Chondrocyte (in vitro differentiated cells): ENCODE measurements at places on chromosomes 4 and X. TPM values are rescaled to one million over a fixed set of nuclear protein-coding genes. Genes with fewer than 3 reads are reported as not detected.

GRCh38 chr4:134027931-134028330 is 173.7 kb downstream of the PABPC4L start:
- DNase-seq = no peak

Gene SLITRK2
- not detected in 3 replicates for total RNA-seq

GRCh38 chr4:80878218-80878617 is 152.3 kb upstream of the BMP3 start:
- no peak for DNase-seq

DNA sequence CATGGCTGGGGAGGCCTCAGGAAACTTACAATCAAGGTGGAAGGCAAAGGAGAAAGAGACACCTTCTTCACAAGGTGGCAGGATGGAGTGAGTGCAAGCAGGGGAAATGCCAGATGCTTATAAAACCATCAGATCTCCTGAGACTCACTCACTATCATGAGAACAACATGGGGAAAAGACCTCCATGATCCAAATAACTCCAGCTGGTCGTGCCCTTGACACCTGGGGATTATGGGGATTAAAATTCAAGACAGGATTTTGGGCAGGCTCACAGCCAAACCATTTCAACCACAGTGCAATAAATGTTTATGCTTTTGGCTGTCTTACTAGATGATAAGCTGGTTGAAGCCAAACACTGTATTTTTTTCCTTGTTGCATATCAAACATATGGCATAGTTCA is 1112.4 kb downstream of the STIM2 start:
- no peak for DNase-seq

Gene PHEX
- 0.97 to 1.2 TPM (median 1.1 TPM) in 3 replicates for total RNA-seq

DNA sequence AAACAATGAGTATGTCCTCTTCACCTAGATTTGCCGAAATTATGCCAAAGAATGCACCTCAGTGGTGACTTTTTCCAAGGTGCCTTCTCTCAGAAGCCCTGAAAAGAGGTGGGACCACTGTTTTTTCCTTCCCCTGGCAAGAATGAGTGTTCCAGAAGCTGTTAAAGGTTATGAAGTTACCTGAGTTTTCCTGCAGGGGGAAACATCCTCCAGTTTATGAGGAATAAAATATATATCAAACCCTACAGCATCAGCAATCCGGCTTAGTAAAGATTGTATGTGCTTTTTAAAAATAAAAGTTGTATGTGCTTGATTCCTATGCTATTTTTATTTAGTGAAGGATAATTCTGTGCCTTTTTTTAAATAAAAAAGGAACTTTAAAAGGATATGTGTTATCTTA is 73.3 kb downstream of the RBM46 start:
- DNase-seq = no peak

DNA sequence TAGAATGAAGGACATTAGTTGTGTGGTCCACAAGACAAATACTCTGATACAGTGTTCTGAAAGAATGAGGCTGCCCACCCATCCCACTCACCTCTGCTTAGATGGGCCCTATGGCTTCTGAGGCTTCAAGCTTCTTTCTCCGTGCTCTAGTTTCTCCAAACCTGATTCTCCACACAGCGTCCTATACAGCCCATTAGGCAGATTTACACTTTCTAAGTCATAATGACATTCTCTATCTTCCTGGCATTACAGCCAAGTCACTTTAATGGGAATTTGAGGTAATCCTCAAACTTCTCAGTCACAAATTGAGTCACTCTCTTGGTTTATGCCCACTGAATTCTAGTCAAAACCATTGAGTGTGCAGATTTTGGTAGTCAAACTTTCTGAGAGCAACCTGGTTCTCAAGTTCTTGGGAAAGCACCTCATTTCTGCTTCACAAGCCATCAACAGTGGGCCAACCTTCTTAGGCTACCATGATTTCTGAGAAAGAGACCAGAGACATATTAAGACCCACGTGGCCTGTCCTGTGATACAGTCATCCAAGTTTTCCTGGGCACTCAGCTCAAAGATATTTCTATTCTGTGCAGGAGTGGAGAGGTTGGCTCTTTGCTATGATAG is 6.2 kb upstream of the SETD7 start:
- no peak for DNase-seq

DNA sequence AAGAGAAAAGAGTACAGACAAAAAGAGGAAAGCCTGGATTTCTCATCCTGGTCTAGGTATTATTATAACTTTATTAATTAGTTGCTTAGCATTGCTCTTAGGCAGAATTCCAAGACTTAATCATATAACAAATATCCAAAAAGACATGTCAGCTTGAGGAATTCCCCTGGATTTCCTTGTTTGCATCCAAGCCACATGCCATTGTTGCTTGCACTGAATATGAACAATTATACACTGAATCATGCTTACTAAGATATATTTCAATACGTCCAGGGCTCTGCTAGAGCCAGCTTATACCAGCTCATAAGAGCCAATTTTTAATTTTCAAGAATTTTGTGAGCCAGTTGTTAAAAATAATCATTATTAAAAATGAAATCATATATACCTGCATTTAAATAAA is 5.5 kb upstream of the TLR10 start:
- no peak for DNase-seq

DNA sequence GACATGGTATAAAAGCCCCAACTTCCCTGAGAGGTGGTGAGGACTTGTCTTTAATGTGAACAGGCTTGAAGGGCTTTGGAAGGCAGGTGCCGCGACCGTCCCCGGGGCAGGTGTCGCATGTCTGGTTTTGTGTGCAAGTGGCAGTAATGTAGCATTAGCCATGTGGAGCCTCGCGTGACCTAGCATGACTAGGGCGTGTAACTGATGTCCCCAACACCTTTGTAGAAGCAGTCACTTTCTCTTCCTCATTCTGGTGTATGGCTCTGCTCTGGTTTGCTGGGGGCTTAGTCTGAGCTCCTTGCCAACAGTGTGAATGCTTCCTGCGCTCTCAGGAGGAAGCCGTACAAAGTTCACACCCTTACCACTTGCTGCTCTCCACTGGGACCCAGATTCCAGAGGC is 145.7 kb downstream of the AMMECR1 start:
- DNase-seq = no peak

GRCh38 chr4:15809058-15809457 is 30.9 kb downstream of the CD38 start:
- no peak for DNase-seq

Gene MORF4L2
- 540 to 567 TPM (median 545 TPM) in 3 replicates for total RNA-seq

- no peak for DNase-seq
Observed at GRCh38 chrX:74434336-74434735, 13.0 kb downstream of the SLC16A2 start.

GRCh38 chr4:139537292-139537691 is 18.7 kb downstream of the SETD7 start:
- DNase-seq = no peak

DNA sequence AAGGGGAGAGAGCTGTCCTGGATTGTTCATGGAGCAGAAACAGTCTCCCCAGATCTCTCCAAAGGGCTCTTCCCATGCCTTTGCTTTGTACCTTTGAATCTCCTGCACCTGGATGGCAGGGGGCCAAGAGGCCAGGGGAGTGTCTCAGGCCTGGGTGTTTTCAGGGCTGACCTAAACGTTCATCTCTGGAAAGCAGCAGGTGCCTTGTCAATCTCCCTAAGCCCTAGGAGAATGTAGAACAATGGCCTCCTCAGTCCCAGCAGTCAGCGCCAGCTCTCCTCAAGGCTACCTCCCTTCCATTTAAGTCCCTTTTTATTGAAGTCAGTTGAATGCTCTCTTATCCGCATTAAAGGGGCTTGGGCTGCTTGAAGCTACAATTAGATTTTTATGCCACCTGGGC is 31.2 kb upstream of the NSUN7 start:
- no peak for DNase-seq

Gene ATP5ME
- total RNA-seq = 240 to 279 TPM (median 256 TPM) in 3 replicates

- DNase-seq = no peak
Observed at GRCh38 chr4:138297743-138298405, 55.7 kb upstream of the SLC7A11 start.

GRCh38 chr4:15161439-15161838 is 159.2 kb downstream of the CPEB2 start:
- DNase-seq = no peak

DNA sequence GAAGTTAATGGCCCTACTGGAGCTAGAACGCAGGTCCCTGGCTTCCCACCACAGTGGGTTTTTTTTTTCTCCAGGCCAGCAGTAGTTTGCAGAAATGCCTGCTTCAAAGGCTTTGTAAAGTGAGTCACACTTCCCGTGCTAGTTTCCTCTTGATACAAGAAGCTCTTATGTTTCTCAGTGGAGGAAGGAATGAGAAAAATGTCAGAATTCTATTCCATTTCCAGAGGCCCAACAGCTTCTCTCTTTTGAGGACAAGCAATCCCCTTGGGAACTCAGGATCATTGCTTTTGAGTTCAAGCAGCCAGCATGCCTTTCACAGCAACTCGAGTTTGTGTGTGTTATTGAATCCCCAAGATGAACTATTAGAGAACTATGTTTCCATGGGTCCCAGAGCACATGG is 134.3 kb downstream of the GUCY2F start:
- no peak for DNase-seq

GRCh38 chr4:165927366-165927765 is 54.3 kb downstream of the TLL1 start:
- DNase-seq = no peak

Gene GUCY1B1
- total RNA-seq = 13.7 to 21.5 TPM (median 20.5 TPM) in 3 replicates

DNA sequence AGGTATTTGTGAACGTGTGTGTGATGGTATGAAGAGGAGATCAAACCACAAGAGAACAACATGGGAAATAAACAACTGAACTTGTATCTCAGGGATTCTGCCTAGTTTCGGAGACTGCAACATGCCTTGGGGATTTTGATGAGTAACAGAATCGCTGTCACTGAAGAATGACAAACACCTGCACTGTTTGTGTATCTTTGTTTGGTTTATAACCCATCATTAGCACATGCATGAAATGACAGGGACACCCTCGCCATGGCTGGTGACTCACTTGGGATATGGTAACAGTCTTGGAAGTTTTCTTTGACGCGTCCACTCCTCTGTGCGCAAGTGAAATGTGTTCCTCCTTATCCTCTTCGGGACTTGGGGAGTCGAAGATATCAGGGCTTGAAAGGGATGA is 30.3 kb upstream of the MAP3K15 start:
- no peak for DNase-seq

Gene DKK2
- 107 to 259 TPM (median 109 TPM) in 3 replicates for total RNA-seq

DNA sequence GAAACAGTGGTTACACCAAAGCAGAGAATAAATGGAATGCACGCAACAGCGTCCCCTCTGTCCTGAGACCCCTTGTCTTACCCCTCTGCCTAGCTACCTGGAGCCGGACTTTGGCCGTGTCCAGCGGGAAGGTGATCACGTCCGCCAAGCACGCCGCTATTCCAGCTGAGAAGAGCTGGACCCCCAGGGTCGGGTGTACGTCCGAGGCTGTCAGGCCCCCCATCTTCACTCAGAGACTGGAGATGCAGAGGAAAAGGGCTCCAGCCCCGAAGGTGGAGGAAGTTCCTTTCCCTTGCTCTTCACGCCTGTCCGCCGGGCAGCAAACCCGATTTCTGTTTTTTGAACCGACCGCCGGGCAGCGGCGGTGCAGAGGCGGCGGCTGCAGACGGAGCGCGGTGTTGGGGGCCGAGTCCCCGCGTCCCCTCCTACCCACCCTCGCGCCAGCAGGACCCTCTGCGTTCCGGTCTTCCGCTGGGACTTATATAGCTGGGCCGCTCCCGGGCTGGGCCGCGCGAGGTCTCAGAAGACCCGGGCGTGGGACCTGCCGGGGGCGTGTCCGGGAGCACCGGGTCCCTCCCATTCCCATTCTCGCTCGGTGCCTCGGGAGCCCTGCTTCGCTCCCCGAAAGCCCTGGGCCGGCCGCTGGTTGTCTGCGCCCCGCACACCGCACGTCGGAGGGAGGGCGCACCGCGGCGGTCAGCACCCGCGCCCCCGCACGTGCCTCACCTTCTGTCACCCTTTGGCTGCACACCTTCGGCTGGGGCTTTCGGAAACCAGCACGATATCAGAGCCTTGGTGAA is at the start of gene UCP1:
Gene UCP1, minus strand, starts transcription at position 455 of the 800 bp plus-strand sequence. Its CDS starts 232 bp downstream, at position 223.
- no peak for DNase-seq

Gene TNMD
- 1.5 to 1.9 TPM in 2 of 3 replicates, not detected in the other for total RNA-seq

DNA sequence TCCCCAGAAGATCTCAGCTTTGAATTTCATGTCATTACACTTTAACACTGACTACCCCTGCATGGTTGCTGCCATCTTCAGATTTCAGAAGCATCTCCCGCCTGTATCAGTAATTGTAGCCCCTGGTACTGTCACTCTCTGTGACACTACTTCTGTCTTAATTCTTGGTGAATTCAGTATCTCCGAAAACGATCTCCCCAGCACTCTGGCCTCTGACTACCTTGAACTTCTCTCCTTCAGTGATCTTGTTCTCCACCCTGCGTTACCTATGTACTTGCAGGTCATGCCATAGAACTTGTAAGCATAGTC is 53.8 kb upstream of the ABCG2 start:
- no peak for DNase-seq

DNA sequence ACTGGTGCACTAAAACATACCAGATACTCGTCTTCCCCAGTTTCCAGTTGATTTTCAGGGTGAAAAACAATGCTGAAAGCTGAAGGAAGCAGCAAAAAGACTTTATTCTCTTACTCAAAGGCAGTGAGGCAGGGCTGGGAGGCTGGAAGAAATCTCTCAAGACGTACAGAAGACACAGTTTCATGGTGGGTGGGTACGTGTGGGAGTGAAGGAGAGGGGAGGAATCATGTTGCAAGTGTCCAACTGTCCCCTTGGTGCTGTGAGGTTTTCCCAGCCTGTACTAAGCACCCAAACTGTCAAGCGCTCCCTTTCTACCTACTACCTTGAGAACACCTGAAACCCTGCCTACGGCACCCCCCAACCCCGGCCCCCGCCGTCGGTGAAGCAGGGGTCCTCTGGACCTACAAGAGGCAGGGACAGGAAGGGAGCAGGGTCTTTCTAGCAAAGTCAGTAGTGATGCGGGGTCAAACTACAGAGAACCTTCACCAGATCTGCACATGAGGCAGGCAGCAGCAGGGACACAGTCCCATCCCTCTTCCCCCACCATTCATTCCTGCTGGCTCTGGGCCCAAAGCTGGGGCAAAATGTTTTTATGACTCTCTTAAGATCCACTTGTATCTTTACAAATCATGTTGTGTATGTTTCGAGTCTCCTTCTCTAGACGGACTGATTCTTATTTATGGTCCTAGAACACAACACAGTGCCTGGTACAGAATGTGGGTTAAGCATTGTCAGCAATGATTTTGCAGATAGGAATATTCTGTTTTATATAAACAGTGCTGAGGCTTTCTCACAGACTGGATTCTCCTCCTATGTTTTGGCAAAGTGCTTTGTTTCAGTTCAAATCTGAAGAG is 2.4 kb upstream of the SETD7 start:
- no peak for DNase-seq

DNA sequence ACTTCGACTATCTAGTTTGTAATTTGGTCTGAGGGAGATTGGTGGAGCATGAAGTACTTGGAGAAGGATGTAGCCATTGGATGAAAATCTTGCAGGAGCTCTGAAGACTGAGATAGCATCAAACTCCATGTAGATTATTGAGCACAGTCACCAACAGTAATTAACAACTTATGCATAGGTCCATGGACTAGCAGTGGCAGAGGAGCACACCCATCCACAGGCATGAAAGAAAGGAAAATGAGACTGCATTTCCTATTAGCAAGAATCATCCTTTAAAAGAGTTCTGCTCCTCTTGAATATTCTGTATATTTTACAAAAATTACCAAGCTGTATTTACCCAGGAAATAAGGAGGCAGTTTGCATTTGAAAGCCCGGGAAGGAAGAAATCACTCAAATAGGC is 529.4 kb upstream of the ACTRT1 start:
- no peak for DNase-seq
